Amniotic epithelial cell (primary cell): ENCODE measurements at places on chromosomes 5 and 9.
A peak's percentile ranks its signal among the peaks of the same experiment; 100 is the strongest.

GRCh38 chr9:93650448-93650847 is 74.1 kb downstream of the PHF2 start:
- DNase-seq: no peak

- DNase-seq: no peak
Observed at GRCh38 chr9:127874301-127875221, 2.9 kb downstream of the AK1 start.

- DNase-seq: no peak
Observed at GRCh38 chr9:36426348-36426747, 26.3 kb upstream of the RNF38 start.

GRCh38 chr5:150236981-150237754 is 47.3 kb downstream of the SLC6A7 start:
- DNase-seq: no peak

DNA sequence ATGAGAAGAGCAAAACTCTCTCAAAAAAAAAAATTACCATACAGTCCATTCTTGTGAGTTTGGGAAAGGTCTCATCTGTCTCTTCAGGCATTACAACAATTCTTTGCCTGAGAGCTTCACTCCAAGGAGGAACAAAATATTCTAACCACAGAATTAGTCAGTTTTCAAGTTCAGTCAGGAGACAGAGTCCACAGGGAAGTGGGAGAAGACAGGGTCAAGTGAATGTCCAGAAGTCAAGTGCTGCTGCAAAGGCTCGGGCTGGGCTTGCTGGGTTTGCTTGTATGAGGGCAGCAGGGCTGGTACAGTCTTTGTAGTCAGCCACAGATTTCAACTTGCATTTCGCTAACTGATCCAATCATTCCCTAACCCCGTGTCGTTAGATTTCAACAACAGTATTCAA is 17.6 kb upstream of the HEXB start:
- DNase-seq: peak; percentile 79

GRCh38 chr9:17531642-17532254 is 47.1 kb upstream of the SH3GL2 start:
- peak; percentile 40 for DNase-seq

GRCh38 chr5:61416010-61416409 is 84.0 kb downstream of the ZSWIM6 start:
- peak; percentile 66 for DNase-seq

GRCh38 chr9:134538856-134539566 is 102.6 kb upstream of the COL5A1 start:
- peak; percentile 56 for DNase-seq

GRCh38 chr5:118605761-118606160 is 382.6 kb downstream of the DTWD2 start:
- DNase-seq: no peak

DNA sequence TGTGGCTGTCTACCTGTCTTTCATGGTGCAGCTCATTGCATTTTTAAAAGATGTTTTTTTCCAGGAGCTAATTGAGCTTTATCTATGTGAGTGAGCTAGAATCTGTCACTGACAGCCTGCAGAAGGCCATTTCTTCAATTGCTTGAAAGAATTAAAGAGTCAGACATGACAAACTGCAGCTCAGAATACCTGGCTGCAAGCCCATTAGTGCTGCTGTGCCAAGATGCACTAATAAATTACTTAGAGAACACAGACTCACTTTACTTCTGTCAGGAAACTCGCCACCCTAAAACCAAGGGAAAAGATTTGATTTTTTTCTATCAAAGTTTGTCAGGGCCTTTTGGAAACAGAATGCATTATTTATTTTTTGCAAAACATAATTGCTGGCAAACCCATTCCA is 368.3 kb downstream of the CAAP1 start:
- DNase-seq: no peak

DNA sequence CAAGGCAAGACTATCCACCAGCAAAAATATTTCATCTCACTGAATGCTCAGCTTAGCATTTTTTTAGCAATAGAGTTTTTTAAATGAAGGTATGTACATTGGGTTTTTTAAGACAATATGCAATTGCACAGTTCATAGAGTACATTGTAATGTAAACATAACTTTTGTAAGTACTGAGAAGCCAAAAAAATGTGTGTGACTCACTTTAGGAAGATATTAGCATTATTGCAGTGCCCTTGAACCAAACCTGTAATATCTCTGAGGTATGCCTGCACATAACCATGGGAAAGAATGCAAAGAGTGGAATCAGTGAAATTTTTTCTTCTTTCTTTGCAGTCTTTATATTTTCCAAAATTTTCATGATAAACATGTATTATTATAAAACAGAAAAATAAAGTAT is 1533.3 kb upstream of the WWC1 start:
- DNase-seq: peak; percentile 87

DNA sequence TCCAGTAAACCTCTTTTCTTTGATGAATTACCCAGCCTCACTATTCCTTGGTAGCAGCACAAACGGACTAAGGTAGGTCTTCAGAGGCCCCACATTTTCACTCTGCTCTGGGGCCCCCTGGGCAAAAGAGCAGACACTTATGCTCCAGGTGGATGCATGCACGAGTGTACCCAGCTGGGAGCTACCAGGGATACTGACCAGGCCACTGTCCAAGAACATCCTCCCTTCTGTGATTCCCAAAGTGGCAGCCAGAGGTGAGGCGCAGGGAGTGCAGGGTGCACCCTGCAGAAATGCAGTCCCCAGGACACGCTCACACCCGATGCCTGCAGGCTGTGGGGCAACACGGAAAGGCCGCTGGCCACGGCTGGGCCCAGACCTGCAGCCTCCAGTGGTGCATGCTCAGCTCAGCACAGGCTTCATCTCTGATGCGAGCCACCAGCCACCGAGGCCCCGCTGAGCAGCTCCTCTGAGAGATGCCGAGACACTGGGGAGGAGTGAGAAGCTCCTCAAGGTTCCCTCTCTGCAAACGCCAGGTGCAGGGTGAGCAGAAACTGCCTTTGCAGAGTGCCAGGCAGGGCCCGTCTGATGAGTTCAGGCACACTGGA is 48.1 kb upstream of the OLFM1 start:
- no peak for DNase-seq

- DNase-seq: no peak
Observed at GRCh38 chr9:137075275-137075775, 2.0 kb upstream of the UAP1L1 start.

DNA sequence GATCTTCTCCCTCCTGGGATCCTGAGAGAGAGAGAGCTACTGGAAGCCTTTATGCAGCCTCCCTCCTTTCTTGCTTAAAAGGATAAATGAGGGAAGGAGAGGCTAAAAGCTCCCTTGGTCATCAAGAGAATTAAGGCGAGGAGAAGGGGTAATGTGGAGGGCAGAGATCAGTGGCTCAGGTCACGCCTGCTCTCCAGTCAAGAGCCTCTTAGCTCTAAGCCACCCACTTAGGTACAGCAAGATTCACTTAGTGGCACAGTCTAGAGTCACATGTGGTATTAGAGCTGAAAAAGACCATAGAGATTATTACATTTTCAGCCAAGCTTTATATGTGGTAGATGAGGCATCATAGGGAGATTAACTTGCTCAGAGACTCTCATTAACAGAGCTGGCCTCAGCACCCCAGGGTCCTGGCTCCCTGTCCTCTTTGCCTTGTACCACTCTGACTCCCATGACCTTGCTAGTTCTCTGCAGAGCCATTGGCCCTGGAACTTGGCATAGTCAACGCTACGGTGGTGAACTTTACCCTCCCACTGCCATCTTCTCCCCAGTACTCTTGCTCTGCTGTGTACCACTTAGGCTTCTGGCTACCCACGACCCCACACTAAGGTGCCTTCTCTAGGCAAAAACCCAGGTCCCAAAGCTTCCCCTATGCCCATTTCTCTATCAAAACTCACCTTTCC is 37.6 kb downstream of the MFAP3 start:
- DNase-seq: no peak

DNA sequence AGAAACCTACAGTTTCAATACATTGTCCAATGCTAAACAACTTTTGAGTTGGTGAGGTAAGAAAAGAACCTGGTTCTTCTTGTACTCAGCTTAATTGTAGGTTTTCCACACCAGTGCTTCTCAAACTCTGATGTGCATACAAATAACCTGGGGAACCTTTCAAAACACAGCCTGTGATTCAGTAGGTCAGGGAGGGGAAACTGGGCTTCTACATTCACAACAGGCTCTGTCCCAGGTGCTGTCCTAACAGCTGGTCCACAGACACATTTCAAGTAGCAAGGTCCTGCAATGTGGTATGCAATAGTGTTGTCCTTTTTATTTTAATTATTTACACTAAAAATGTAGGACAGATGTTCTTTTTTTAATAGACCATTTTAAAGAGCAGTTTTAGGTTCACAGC is 47.4 kb upstream of the SNCAIP start:
- no peak for DNase-seq

GRCh38 chr9:114898741-114899140 is 31.6 kb downstream of the TNFSF8 start:
- DNase-seq: no peak

- no peak for DNase-seq
Observed at GRCh38 chr9:127154390-127155191, 32.2 kb upstream of the ANGPTL2 start.

GRCh38 chr5:32193591-32193990 is 19.5 kb upstream of the GOLPH3 start:
- peak; percentile 31 for DNase-seq

GRCh38 chr9:13179257-13179656 is 100.2 kb downstream of the MPDZ start:
- DNase-seq: peak; percentile 18

GRCh38 chr9:120522558-120522957 is 57.4 kb downstream of the CDK5RAP2 start:
- no peak for DNase-seq

DNA sequence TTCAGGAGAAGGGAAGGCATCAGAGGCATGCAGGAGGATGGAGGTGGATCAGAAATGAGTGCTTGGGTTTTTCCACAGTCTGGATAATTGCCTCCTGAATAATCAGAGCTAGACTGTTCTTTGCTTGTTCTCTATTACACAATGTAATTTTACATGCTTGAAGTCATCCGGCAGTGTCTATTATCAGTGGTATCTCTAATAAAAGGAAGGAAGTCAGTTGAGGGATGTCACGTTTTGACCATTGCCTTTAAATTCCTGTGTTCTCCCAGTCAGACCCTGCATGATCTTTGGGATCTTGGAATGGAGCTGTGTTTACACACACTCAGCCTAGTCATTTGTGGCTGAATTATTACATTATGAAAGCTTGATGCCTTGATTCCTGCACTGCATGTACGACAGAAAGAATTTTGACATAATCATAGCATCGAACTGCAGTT is 91.0 kb downstream of the PDE8B start:
- peak; percentile 66 for DNase-seq

- peak; percentile 11 for DNase-seq
Observed at GRCh38 chr5:111782216-111782615, 25.2 kb upstream of the NREP start.

DNA sequence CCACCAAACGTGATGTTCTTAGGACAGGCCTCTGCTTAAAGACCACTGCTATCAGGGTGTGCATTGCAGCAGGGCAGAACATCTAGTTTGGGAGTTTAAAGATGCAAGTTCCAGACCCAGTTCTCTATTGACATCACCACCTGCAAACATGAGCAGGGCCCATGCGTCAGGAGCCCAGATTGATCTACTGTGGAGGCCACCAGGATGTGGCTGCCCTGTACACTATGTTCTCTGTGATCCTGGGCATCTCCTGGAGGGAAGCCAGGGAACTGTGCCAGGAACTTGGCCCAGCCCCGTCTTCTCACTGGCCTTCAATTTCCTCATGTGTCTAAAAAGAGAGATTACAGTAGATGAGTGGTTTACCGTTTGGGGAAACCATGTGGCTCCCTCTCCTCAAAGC is 87.1 kb downstream of the PDE6A start:
- DNase-seq: peak; percentile 94

DNA sequence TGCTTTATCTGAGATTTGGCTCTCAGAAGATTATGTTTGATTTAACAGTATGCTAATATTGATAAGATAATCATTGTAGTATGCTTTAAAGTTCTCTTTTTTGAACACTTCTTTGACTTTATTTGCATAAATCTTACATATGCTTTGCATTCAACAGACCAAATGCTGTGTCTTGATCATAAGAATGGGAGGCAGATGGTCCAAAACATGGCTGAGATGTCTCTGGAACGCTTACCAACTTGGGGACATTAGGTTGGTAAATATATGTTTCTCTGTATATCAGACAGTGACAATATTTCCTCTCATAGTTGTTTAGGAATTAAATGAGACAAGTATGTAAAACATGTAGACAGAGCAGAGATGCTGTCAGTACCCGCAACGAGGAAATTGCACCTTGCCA is 197.9 kb upstream of the CTNND2 start:
- DNase-seq: no peak

GRCh38 chr5:106171132-106171531 is 1499.6 kb downstream of the EFNA5 start:
- DNase-seq: no peak

DNA sequence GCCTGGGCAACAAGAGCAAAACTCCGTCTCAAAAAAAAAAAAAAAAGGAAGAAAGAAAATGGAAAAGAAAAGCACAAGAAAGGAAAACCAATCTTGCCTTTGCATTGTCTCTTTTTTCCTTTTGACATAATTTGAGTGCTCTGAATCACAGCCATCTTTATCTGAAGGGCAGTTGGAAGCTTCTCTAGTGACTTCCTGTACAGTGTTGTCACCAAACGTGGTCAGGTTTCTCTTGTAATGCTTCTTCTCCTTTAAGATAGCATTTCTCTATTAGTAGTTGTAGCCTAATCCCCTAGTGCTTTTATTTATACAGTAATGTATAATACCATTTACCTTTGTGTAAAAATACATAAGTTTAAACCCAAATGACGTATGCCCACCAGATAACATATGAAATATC is 18.1 kb downstream of the PRKACG start:
- DNase-seq: no peak

DNA sequence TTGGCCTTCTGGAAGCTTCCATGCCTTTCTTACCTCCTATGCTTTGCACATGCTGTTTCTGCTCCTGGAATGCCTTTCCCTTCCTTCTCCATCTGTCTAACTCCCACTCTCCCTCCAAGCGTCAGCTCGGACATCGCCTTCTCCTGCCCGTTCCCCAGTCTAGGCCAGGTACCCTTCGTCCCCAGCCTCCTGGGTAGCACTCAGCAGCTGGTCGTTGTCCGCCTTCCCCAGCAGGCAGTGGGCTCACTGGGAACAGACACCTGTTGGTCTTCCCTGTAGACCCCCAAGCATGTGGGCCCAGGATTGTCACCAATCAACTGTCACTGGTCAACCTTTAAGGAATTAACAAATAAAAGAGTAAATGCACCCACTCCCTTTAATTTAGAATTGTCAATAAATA is 202.2 kb downstream of the RGS3 start:
- DNase-seq: no peak

DNA sequence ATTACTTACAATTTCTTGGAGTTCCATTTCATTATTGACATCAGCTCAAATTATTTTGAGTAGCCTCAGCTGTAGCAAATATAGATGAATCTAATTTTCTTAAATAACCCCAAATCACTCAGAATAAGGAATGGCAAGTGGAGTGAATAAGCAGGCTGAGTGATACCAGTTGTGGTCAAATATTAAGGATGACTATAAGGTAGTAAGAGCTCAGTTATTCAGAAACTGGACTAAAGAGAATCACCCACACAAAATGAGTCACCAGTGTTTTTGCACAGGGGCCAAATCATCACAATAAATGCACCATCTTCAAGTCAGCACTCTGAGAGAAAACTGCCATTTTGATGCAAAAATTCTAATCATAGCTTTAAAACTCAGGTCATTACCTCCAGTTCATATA is 128.9 kb upstream of the TARS1 start:
- DNase-seq: peak; percentile 98
